ENCODE measurements at places on chromosomes 3 and 15. TPM values are rescaled to one million over a fixed set of nuclear protein-coding genes. Genes with fewer than 3 reads are reported as not detected.

Gene RLBP1
- not detected for total RNA-seq

Gene NTRK3
- not detected for total RNA-seq

Gene SACM1L
- 88.7 TPM for total RNA-seq

Gene GOLGA8S
- 0.49 TPM for total RNA-seq

Gene ATP10A
- total RNA-seq = 70.1 TPM

Gene TICRR
- total RNA-seq = 30.8 TPM

Gene USP50
- not detected for total RNA-seq

Gene GTF2A2
- total RNA-seq = 144 TPM

Gene RPP14
- 16.9 TPM for total RNA-seq

Gene CRTC3
- total RNA-seq = 79.1 TPM
